Aorta (tissue), 5 donors: ENCODE measurements at places on chromosomes 3 and 15.

DNA sequence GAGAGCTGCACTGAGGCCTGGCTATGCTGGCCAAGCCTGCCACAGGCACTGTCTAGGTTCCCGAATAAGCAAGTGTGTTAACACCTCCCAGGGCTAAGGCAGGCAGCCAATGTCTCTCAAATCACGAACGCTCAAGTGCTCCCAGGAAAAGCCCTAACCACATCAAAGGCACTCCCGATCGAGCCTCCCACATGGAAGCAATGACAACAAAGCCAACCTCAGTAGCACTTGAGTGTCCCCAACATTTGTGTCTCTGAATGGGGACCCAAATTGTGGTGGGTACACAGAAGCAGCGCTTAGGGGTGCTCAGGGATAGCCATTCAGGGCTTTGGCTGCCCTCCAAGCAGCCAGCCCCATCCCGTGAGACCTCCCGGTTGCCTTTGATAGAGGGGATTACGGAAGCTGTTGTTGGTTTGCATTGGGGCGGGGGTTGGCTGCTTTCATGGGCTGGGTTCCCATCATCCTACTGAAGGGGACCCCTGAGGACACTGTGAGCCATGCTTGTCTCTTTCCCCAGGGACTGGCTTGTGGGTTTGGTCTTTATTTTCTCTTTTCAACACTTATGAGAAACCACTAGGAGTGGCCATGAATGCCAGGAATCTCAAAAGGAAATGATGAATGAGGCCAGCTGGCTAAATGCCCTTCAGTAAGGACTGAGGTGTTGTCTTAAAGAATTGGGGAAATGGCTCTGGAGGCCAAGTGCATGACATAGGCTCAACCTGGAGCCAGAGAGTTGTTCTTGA, 234.1 kb upstream of the FEZF2 start:
- no peaks in the 10 kb centered on the region for H3K36me3 ChIP-seq
- H3K27ac ChIP-seq, result no peak overlapping the region
- no peak for DNase-seq
- no peaks in the 10 kb centered on the region for H3K4me1 ChIP-seq

GRCh38 chr3:32127219-32127826, 20.9 kb downstream of the GPD1L start:
- DNase-seq, result no peak
- H3K36me3 ChIP-seq, result peaks cover 1% of the 10 kb centered on the region
- peaks cover 3% of the 10 kb centered on the region for H3K4me1 ChIP-seq
- no peak overlapping the region for H3K27ac ChIP-seq

DNA sequence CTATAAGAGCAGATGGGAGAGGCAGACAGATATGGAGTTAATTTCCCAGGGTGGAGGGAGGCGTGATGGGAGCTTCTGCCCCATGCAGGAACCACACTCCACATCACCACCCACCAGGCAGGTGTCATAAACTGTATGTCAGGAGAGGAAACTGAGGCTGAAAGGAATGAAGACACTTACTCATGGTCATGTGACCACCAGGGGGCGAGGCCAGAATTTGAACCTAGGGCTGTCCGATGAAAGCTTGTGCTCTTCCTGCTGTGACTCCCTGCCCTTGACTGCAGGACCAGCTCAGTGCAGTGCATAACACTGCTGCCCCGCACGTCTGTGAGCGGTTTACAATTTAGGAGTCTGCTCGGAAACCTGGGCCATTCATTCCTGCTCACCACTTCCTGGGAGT, 28.8 kb downstream of the NUP210 start:
- DNase-seq, result no peak
- H3K4me1 ChIP-seq, result no peaks in the 10 kb centered on the region
- no peak overlapping the region for H3K4me3 ChIP-seq
- H3K27me3 ChIP-seq, result no peaks in the 10 kb centered on the region
- no peaks in the 10 kb centered on the region for H3K36me3 ChIP-seq

DNA sequence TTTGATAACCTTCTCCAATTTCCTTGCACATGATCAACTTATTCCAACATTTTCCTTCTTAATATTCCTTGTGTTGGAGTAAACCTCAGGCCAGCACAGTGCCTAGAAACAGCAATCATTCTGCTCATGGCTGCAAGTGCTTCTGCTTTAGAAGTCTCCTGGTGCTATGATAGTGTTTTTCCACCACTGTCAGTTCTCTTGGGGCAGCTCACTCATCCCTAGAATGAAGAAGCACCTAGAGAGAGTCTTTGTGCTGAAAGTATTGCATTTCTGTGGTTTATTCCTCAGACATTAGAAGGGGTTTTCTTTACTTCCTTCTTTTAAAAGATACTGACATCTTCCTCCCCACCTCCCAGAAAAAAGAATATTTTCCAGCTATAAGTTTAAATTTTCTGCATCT, 183.5 kb downstream of the RYR3 start:
- no peaks in the 10 kb centered on the region for H3K36me3 ChIP-seq
- H3K27ac ChIP-seq, result no peak overlapping the region
- H3K4me3 ChIP-seq, result no peak overlapping the region
- peaks cover 6% of the 10 kb centered on the region for H3K4me1 ChIP-seq
- DNase-seq, result no peak

DNA sequence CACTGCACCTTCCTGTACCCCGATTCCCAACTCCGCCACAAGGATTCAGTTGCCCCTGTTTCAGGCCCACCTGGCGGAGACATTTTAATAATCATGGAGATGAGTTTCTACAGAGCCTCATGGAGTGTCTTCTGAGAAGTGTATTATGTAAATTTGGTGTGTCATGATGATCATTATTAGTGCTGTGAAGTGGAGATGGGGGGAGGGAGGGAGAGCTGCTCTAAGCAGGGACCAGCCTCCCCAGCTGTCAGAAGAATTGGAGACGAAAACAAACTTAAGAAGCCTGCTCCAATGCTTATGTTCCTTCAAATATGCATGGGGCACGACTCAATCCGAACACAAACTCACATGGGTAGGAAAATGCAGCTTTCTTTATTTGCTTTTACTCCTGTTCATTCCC, 127.8 kb downstream of the EPHB1 start:
- H3K4me1 ChIP-seq, result no peaks in the 10 kb centered on the region
- no peak for DNase-seq
- no peaks in the 10 kb centered on the region for H3K36me3 ChIP-seq
- H3K27me3 ChIP-seq, result no peaks in the 10 kb centered on the region

- H3K27me3 ChIP-seq, result no peaks in the 10 kb centered on the region
- no peak for DNase-seq
- no peaks in the 10 kb centered on the region for H3K36me3 ChIP-seq
- peak overlapping the region; percentile 81 for H3K4me3 ChIP-seq
- H3K27ac ChIP-seq, result peak overlapping the region; percentile 79
- H3K4me1 ChIP-seq, result no peaks in the 10 kb centered on the region
These were observed 889 bp upstream of the LRRIQ4 start for GRCh38 chr3:169811631-169812331.

- H3K27me3 ChIP-seq, result no peaks in the 10 kb centered on the region
- no peak overlapping the region for H3K27ac ChIP-seq
- no peak overlapping the region for H3K4me3 ChIP-seq
- H3K36me3 ChIP-seq, result no peaks in the 10 kb centered on the region
- DNase-seq, result no peak
These were observed 440.1 kb downstream of the GABRG3 start for GRCh38 chr15:27410996-27411605.

GRCh38 chr15:100772478-100772877, 107.2 kb upstream of the ALDH1A3 start:
- H3K4me1 ChIP-seq, result no peaks in the 10 kb centered on the region
- no peak overlapping the region for H3K4me3 ChIP-seq
- no peak overlapping the region for H3K27ac ChIP-seq
- no peak for DNase-seq
- no peaks in the 10 kb centered on the region for H3K27me3 ChIP-seq

GRCh38 chr3:141862279-141862816, 14.1 kb upstream of the ATP1B3 start:
- H3K27me3 ChIP-seq, result no peaks in the 10 kb centered on the region
- H3K4me3 ChIP-seq, result no peak overlapping the region
- no peaks in the 10 kb centered on the region for H3K4me1 ChIP-seq

DNA sequence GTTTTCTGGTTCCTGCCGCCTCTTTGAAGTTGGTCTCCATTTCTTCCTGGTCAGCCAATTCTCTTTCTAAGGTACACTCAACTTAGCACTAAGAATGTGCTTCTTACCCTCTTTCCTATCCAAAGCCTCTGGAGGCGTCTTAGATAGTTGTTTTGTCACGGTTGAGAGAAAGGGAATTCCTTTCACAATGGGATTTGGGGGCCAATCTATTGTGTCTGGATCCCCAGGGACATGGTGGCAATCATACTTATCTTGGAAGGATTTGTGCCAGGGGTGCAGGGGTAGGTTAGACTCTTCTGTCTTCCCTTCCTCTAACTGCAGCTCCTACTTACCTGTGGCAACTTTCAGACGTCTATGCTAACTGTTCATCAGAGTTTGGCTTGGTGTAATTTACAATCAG, 287.1 kb downstream of the SOX2 start:
- H3K27me3 ChIP-seq, result no peaks in the 10 kb centered on the region
- H3K36me3 ChIP-seq, result no peaks in the 10 kb centered on the region
- no peak overlapping the region for H3K27ac ChIP-seq
- H3K4me3 ChIP-seq, result no peak overlapping the region
